ENCODE measurements at places on chromosomes 3 and 15. TPM values are rescaled to one million over a fixed set of nuclear protein-coding genes. Genes with fewer than 3 reads are reported as not detected.
A peak's percentile ranks its signal among the peaks of the same experiment; 100 is the strongest.

GRCh38 chr3:114799816-114800215, 347.3 kb downstream of the ZBTB20 start:
- no peak overlapping the region for H3K27ac ChIP-seq
- H3K4me3 ChIP-seq = no peak overlapping the region
- H3K4me1 ChIP-seq = no peaks in the 10 kb centered on the region
- H3K36me3 ChIP-seq = no peaks in the 10 kb centered on the region
- DNase-seq = no peak

Gene EPHA6
- 9.9 TPM for total RNA-seq

DNA sequence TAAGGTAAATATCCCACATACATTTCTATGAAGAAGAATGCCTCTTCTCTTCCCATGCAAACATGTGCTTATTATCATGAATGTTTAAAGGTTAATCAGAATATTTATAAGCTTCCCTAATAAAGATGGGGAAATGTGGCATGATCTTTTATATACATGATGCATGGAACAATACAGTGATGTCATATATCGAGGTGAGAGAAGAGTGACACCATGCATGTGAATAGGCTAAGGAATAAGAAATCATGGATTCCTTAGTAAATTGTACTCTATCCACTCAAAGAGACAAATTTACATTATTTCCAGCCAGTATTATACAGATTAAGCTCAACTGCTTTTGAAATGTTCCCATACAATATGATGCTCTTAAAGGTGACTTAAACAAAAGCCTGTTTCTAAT, 1035.3 kb downstream of the ROBO1 start:
- peaks cover 40% of the 10 kb centered on the region for H3K4me1 ChIP-seq
- no peak overlapping the region for H3K27ac ChIP-seq
- DNase-seq = no peak

GRCh38 chr3:188446014-188446413, 292.1 kb downstream of the LPP start:
- H3K4me1 ChIP-seq = no peaks in the 10 kb centered on the region
- H3K27me3 ChIP-seq = no peaks in the 10 kb centered on the region
- H3K27ac ChIP-seq = no peak overlapping the region
- peaks cover 14% of the 10 kb centered on the region for H3K36me3 ChIP-seq
- no peak overlapping the region for H3K4me3 ChIP-seq

Gene GAP43
- 4.2 TPM for total RNA-seq

DNA sequence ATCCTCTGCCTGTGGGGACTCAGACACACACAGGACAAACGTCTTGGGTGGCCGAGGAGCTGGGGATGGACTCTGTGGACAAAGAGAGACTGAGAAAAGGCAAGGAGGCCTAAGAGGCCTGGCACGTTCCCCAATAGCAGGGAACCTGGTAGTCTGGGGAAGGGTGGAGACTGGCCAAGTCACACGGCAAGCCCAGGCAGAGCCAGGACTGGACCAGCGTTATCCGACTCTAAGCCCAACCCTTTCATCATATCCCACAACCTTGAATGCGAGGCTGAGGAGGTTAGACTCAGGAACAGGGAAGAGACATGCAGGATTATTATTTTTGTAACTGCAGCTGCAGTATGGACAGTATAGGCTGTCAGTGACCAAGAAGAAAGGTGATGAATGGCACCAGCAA, 53.4 kb downstream of the SLC6A11 start:
- no peak overlapping the region for H3K27ac ChIP-seq
- peaks cover 52% of the 10 kb centered on the region for H3K27me3 ChIP-seq
- no peaks in the 10 kb centered on the region for H3K36me3 ChIP-seq
- DNase-seq = no peak
- H3K4me1 ChIP-seq = no peaks in the 10 kb centered on the region

Gene TMC3
- total RNA-seq = 0.10 TPM

DNA sequence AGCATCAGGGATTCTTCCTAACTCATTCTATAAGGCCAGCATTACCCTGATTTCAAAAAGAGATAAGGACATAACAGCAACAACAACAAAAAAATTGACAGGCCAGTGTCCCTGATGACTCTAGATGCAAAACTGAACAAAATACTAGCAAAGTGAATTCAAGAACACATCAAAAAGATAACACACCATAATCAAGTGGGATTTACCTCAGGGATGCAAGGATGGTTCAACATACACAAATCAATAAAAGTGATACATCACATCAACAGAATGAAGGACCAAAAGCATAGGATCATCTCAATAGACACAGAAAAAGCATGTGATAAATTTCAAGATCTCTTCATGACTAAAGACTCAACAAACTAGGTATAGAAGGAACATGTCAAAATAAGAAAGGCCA, 119.6 kb downstream of the STT3B start:
- H3K36me3 ChIP-seq = peaks cover 72% of the 10 kb centered on the region
- DNase-seq = no peak
- peak overlapping the region; percentile 7 for H3K27ac ChIP-seq
- H3K4me1 ChIP-seq = no peaks in the 10 kb centered on the region
- no peaks in the 10 kb centered on the region for H3K27me3 ChIP-seq
